ENCODE measurements at places on chromosomes 5 and 9. TPM values are rescaled to one million over a fixed set of nuclear protein-coding genes. Genes with fewer than 3 reads are reported as not detected.

Gene PCDHGA10
- total RNA-seq: not detected

Gene SPATA31E1
- not detected for total RNA-seq

Gene MEGF9
- 17.8 TPM for total RNA-seq

Gene LCN1
- not detected for total RNA-seq

Gene CAMK4
- 167 TPM for total RNA-seq

Gene CYSRT1
- total RNA-seq: not detected

Gene TRPM6
- 0.17 TPM for total RNA-seq

Gene CAST
- 374 TPM for total RNA-seq
